Non-pigmented ciliary epithelial cell (primary cell): ENCODE measurements at places on chromosomes 2 and 18.

GRCh38 chr2:29954316-29954715 lies 32.9 kb upstream of the ALK start:
- DNase-seq, result no peak

- DNase-seq, result no peak
Measured at GRCh38 chr18:27854631-27855030, 322.3 kb downstream of the CDH2 start.

GRCh38 chr18:3126457-3127097 lies 93.2 kb downstream of the MYOM1 start:
- DNase-seq, result no peak

DNA sequence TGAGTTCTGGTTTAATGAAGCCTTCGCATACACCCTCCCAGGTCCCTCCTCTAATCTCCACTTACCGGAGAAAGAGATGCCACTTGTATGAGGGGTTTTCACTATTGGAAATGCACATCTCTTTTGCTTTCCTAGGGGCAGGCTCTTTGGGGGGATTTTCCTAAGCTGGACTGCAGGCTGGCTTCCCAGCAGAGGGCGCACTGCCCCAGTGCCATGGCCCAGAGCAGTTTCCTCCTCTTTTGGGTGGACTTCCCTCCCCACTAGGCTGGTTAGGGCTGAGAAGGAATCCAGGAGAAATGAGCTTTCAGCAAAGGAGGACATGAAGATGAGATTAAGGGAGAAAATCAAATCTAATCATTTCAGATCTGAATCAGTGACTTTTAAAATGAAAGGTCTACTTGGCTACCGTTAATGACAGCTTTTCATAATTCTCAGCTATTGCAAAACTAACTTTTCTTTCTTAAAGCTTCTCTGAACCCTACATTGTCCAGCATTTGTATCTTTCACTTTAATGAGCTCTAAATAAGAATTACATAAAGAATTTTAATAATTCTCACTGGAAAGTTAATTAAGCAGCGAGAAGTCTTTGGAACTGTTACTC lies 784.1 kb upstream of the FANCL start:
- no peak for DNase-seq

DNA sequence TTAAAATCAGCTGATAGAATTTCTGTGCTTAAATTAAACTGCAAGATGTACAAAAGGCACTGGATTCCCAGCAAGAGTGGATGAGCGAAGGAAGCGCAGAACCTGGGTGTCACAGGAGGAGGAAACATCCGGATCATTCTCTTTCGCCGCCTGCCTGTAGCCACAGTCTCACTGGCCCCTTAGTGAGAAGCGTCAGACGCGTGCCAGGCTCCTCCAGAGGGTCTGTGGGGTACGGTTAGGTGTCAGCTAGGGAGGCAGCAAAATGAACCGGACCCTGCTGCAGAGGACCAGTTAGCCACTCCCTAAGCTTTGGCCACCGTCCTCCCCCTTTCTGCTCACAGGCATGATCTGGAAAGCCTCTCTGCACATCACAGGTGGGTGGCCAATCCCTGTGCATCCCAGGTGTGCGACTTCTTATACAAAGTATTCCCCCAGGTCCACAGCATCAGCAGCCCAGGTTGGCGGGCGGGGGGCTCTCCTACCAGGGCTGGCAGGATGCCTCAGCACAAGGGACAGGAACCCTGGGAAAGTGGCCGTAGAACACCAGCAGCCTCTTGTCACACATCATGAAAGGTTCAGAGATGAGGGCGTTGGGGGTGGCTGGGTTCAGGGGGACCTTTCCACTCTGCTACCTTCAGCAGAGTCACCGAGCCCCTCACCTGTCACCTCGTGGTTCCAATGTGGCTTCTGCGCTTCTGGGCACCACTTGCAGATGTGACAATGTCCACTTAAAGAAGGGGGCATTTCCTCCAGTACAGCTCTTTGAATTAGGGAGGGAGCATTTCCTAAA lies 61.1 kb upstream of the SLC66A3 start:
- DNase-seq, result no peak

GRCh38 chr2:189465076-189465475 lies 23.8 kb downstream of the WDR75 start:
- no peak for DNase-seq

DNA sequence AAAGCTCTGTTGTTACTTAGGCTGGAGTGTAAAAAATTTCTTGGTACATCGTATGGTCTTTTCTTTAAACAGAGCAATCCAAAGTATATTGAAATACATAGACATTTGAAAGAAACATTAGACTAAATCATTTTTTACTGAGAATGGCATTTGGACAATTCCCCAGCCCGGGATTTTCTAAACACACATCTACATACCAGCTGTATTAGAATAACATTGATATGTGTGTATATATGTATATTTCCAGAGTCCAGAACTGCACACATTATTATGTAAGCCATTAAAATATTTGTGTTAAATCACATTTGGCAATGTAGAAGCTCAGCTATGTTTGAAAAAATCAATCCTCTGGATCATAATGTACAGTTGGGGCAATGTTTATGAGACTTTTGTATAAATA lies 1853.6 kb upstream of the LRRTM1 start:
- DNase-seq, result no peak

DNA sequence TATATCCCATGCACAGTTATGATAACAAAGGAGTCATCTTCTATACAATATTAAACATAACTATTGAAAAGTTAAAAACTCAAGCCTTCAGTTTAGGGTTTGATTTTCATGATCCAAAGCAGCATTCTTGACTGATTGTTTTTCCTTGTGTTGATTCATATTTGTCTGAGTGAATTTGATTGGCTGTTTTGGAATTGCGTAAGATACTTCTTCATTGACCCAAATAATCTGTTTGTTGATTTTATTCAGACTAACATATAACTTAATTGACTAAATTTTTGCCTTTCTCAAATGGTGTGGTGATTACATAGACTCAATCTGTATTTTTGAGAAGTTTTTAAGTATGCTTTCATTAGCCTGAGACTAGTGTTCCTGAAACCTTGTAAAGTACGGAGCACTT lies 305.7 kb upstream of the TNP1 start:
- no peak for DNase-seq

DNA sequence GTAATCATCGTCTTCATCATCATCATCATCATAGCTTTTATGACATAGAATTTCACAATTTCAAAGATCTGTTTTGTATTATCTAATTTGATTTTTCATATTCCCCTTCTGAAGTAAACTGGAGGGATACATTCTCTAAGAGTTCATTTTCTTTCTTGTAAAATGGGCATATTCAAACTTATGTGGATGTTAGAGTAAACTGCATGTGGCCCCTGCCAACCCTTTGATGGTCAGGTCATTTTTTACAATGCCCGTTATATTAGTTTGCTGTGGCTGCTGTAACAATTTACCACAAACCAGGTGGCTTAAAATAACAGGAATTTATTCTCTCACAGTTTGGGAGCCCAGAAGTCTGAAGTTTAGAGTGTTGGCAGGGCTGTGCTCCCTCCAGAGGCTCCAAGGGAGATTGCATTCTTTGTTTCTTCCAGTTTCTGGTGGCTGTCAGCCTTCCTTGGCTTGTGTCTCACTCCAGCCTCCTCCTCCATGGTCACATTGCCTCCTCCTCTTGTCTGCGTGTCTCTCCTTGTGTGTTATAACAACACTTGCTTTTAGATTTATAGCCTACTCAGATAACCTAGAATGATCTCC lies 127.5 kb upstream of the MMADHC start:
- DNase-seq, result no peak

DNA sequence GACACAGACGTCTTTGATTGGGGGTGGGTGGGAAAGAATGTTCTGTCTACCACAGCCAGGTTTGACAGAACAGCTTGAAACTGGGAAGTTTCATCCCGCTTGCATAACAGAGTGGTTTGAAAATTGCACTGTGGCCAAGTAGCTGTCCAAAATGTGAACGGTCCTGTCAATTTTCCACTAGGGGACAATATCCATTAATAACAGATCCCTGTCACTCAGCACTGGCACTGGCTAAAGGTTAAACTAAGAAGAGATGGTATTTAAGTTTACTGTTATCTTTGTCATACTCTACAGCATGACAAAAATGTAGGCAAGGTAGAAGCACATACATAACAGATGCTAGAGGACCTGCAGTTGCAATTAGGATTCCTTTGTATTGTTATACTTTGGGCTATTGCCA lies 55.6 kb upstream of the ACMSD start:
- DNase-seq, result no peak

DNA sequence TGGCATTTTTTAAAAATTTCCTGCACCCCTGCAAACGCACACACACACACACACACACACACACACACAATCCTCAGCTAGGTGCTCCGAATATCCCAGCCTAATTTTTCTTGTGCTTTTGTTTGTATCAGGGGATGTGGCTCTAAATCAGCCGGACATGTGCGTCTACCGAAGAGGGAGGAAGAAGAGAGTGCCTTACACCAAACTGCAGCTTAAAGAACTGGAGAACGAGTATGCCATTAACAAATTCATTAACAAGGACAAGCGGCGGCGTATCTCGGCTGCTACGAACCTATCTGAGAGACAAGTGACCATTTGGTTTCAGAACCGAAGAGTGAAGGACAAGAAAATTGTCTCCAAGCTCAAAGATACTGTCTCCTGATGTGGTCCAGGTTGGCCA lies 1.8 kb downstream of the HOXD13 start:
- DNase-seq, result no peak
